ENCODE measurements at places on chromosomes 6 and 20. TPM values are rescaled to one million over a fixed set of nuclear protein-coding genes. Genes with fewer than 3 reads are reported as not detected.

The TBXT gene
- not detected for total RNA-seq

The WFDC2 gene
- total RNA-seq, result 53.3 TPM

- DNase-seq, result no peak
Measured at GRCh38 chr6:83270971-83271719, 78.0 kb downstream of the RWDD2A start.

DNA sequence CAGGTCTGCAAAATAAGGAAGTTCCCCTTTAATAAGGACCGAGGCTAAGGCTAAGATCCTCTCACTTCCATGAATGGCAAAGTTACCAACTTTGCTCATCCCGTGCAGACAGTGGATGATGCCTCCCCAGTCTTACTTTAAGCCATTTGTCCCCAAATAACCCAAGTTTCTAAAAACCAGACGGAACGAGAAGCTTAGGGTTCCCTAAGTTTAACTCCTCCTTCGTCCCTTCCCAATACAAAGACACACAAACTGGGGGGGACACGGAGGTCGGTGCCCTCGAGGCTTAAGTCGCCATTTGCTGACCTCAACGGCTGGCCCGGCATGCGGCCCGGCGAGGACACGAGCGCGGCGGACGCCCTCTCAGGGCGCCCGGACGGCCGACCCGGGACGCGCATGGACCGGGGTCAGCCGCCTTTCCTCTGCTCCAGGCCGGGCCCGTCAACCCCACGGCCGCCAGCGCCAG lies 527 bp downstream of the FBXO30 start:
- no peak for DNase-seq

DNA sequence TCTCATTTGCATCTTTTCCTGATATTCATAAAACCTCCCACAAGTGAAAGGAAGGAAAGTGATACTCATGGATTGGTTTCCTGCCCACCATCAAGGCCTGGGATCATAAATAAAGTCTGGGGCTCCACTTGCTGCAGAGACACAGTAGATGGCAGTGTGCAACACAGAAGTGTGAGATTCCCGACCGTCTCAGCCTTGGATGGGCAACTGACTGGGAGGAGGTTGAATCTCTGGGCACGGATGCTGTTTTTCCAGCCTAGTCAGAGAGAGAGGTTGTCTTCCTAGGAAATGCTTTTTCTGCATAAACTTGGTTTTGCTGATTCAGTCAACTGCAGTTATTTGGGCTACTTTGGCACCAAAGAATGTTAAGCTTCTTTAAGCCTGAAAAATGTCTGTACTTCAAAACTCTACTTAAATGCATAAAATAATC lies 9.9 kb upstream of the RFPL4B start:
- peak; percentile 19 for DNase-seq

- DNase-seq, result no peak
Measured at GRCh38 chr20:48875914-48876240, 45.6 kb upstream of the ARFGEF2 start.

- DNase-seq, result no peak
Measured at GRCh38 chr6:92050216-92050615, 1369.1 kb downstream of the EPHA7 start.

- DNase-seq, result no peak
Measured at GRCh38 chr6:35317483-35318195, 20.0 kb downstream of the DEF6 start.

DNA sequence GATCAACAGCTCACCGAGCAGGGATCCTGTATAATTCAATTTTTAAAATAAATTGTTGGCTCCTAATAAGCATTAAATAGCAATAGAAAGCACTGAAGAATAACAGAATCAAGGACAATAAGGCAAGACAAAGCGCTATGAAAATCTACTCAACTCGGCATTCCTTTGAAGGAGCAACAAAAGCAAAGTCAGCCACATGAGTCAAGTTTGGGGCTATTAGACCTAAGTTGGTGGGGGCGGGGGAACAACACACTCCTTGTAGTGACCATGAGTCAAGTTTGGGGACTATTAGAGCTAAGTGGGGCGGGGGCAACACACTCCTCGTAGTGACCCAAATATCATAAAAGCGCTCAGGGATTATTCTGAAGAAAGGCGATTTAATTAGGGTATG lies 120.0 kb downstream of the FOXC1 start:
- no peak for DNase-seq

- DNase-seq, result no peak
Measured at GRCh38 chr6:144161975-144162374, 11.7 kb downstream of the STX11 start.

All from epithelial cell of proximal tubule (primary cell).